NCI-H1694 treated with DMSO at 0.1 percent for 48 hours (cell line): ENCODE measurements at places on chromosomes 3 and 15.

DNA sequence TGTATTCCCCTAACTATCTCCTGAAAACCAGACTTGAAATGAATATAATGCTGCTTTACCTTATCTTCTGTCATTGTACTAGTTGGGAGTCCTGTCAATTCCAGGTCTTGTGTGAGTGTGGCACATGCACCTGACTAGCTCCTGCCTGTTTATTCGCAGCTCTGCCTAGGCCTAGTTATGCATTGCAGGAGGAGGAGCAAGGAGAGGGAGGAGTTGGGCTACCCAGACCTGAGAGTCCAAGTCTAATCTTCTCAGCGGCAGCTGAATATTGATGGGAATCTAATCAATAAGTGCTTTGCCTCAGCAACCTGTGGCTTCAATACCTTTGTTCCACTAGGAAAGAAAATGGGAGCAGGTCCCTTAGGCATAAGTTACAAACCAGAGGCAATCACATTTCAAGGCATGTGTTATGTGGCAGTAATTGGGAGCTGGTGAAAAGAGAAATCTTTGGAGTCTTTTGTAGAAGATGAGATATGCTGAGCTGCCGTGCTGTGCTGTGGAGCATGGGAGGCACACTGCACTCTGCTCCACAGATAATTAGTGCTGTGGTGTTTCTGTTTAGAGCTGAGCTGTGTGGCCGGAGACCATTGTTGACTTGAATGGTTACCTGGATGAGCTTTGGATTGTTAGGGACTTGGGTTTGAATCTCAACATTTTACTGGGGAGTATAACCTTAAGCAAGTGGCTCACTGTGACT lies at the start of gene SLC2A2:
Gene SLC2A2, minus strand, starts transcription at position 124 of the 697 bp plus-strand sequence. Its CDS starts 50 bp downstream, at position 74.
- no peak for DNase-seq

GRCh38 chr15:80856809-80857377 lies 77.7 kb downstream of the CEMIP start:
- no peak for DNase-seq

GRCh38 chr3:52068055-52068571 lies 11.7 kb upstream of the DUSP7 start:
- no peak for DNase-seq

DNA sequence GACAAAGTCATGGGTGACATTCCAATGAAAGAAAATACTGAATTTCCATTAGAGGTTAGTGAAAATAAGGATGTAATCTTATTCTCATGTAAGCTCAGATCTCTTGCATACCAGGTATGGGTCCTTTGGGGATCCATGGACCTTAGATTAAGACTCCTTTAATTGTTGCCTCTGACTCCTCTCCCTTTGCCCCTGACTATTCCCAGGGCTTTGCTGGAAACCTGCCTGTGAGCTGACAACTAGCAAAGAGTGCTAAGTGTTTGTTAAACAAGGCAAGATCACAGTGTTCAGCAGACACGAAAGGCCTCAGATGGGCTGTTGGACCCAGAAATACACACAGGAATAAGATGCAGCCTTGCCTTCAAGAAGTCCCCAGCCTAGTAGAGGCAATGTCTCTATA lies 32.1 kb downstream of the ACKR2 start:
- no peak for DNase-seq

GRCh38 chr15:29616512-29616911 lies 205.8 kb downstream of the TJP1 start:
- DNase-seq: no peak
